Stimulated activated CD8-positive, alpha-beta memory T cell treated with anti-CD3 and anti-CD28 coated beads, Interleukin-7, amount 100 ng/mL, for 1 hour (primary cell): ENCODE measurements at places on chromosomes 1 and 21.

- no peak for DNase-seq
Observed at GRCh38 chr21:31529406-31529805, 130.1 kb upstream of the SOD1 start.

DNA sequence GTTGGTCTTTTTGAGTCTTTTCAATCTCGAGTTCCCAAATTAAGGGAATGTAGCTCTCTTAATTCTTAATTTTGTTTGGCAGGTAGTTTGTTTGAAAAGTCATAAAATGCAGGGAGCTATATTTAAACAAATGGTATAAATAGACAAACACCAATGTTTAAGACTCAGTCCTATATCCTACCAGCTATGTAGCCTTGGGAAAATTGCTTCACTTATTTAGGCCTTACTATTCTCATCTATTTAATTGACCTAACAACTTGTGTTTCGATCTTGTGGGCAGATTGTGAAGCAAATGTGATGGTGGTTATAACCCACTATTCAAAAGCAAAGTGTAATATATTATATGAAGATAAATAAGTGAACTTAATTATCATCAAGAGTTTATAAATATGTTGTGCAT lies 167.3 kb upstream of the KCTD3 start:
- no peak for DNase-seq

DNA sequence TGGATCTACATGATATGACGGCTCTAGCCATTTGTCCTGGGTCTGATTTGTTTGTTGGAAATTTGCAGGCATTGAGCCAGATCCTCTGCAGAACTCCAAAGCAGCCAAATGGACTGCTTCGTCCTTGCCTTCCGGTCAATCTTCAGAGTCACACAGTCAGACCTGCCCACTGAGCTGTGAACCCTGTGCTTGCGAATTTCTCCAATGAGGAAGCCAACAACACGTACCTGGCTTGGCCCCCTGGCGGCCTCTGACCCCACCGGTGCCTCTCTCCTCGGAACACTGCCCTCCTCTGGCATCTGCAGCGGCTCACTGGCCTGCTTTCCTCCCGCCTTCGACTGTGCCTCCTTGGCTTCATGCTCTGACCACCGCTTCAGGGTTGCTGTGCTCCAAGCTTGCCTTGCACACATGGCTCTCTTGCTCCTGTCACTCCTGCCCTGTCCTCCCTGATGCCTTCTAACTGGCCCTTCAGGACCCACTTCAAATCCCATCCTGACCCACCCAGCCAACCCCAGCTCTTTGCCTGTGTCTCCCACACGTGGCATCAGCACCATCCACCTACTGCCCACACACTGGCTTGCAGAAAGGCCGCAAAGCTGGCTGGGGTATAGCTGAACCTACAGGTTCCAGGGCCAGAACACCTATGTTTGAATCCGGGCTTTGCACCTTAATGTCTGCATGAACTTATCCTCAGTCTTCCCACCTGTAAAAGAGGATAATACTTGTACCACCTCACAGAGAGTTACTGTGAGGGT lies 128.2 kb downstream of the KCNN3 start:
- no peak for DNase-seq

GRCh38 chr1:178262120-178262500 lies 168.2 kb downstream of the RASAL2 start:
- no peak for DNase-seq

GRCh38 chr1:6984536-6984935 lies 199.3 kb downstream of the CAMTA1 start:
- DNase-seq, result no peak

- DNase-seq, result no peak
Observed at GRCh38 chr1:175823406-175823805, 80.0 kb upstream of the TNR start.

GRCh38 chr1:26767714-26768113 lies 20.0 kb upstream of the PIGV start:
- DNase-seq, result no peak

- no peak for DNase-seq
Observed at GRCh38 chr1:6267686-6268322, 6.9 kb upstream of the GPR153 start.
